ENCODE measurements at places on chromosomes 2 and 18.

DNA sequence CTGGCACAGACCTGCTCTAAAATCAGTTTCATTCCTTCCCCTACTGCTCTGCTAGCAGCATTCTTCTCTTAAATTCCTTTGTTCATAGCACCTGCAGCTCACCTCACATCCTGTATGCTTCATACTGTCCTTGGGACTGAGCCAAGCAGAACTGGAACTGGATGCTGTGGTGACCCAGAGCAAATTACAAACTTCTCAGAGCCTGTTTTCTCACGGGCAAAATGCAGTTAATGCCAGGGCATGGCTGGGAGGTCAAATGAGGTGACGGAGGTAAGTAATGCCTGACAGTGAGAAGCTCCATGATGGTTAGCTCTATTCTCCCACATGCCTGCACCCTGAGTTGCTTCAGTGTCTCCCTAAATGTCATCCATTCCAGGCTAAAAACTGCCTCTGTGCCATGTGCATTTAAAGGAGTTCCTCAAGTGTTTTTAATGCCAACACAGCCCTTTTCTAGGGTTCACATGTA, 29.7 kb downstream of the C2orf42 start:
- DNase-seq, result no peak

DNA sequence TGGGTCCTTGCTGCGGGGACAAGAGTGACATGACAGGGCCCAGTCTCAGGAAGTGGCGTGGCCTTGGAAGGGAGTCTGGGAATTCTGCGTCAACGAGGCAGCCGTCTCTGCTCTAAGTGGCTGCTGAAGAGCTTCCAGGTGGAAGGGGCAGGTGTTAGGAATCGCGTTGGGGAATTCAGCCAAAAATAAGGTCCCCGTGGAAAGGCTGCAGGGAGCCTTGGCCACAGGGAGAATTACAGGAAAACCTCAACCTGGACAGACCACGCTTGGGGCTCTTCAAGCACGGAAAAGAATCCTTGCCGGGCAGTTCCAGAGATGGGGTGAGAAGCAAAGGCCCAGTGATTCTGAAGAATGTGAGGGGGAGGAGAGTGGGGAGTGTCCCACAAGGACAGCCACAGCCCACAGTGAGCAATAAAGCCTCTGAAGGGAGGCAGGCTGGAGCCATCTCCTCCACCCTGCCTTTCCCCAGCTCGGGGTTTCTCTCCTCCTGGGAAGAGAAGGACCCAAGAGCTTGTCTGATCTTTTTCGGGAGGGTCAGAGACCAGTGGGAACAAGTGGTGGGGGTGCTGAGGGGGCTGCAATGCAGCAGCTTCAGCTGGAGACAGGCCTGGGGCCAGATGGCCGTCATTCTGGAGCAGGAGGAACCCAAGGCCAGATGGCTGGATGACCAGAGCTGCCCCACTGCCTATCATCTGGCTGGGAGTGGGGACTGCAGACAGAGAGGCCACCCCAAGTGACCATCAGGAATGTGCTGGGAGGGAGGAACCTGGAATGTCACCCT, 106.4 kb upstream of the SMAD2 start:
- DNase-seq, result no peak

- DNase-seq, result no peak
These were observed 98.6 kb downstream of the GALNT1 start for GRCh38 chr18:35680139-35680551.

DNA sequence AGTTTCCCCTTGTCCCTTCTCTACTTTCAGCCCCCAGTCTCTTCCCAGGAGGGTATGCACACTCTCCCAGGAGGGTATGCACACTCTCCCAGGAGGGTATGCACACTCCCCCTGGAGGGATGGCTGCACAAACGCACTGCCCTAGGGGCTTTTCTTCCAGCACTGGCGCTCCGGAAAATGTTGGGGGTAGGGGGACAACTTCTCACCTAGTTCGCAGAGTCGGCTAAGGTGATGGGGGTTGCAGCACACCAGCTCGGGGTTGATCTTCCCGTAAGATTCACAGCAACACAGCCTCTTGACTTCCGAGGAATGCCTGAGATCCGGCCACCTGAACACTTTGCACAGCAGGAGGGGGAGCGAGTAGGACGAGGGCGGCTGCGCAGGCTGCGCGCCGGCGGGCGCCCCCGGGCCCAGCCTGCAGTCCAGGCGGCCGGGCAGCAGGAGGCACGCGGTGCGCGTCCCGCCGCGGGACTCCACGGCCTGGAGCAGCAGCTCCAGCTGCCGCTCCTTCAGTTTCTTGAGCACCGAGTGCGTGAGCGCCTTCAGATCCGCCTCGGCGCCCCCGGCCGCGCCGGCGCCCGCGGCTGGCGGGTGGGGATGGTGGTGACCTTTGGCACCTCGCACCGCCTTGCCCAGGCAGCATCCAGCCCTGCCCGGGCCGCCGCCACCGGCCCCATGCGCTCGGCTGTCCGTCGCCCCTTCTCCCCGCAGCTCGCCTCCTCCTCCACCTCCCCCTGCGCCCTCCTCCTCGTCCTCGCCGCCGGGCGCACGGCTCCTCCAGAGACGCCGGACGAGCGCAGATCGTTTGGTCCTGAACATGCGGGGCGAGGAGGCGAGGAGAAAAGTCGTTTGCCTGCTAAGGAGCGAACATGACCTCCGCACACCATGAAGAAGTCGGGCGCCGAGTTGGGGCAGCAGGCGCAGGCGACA, 894 bp downstream of the SMAD7 start:
- DNase-seq, result no peak

DNA sequence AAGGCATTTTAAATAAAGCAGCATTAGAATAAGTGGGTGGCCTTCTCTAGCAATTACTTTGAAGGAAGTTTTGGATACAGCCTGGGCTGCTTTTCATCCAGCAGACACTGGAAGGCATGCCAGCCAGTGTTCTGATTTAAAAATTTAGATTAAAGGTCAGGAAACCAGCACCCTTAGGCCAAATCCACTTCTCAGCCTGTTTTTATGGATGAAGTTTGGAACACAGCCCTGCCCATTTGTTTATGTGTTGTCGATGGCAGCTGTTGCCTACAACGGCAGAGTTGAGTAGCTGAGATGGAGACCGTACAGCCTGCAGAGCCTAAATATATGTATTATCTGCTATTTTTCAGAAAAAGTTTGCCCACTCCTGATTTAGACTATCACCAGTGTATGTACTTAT, 313.6 kb upstream of the ACVR2A start:
- no peak for DNase-seq

- no peak for DNase-seq
These were observed 116.2 kb downstream of the EML6 start for GRCh38 chr2:54839461-54840255.

GRCh38 chr2:95225658-95226057, 18.3 kb downstream of the ZNF892 start:
- DNase-seq, result no peak

DNA sequence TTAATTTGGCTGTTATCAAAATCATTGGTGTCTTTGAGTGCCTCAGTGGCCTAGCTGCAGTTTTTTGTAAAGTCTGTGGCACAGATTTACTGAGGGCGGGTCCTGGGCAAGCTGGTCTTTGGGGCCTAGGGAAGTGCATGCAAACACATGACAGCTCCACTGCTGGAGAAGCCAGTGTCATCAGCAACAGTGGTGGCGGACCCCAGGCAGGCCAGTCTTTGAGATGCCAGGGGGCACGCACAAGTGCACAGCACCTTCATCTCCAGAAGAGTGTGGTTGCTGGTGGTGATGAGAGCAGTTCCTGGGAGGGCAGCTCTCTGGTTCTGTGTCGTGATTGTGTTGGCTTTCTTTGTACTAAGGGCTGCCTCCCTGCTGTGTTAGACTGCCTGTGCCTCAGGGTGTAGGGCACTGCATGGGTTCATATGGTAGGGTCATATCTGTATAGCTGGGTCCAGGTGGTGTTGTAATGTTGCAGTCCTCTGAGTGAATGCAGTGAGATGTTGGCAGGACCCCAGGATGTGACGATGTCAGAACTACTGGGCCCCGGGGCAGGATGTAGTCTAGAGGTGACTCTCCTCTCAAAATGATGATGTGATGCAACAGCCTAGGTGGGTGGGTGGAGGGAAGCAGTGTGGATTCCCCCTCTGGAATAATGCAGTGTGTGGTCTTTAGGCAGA, 646.7 kb upstream of the CDH2 start:
- no peak for DNase-seq

- no peak for DNase-seq
These were observed 74.6 kb upstream of the SMAD7 start for GRCh38 chr18:49025426-49025766.

GRCh38 chr2:216773072-216773471, 77.7 kb upstream of the IGFBP5 start:
- DNase-seq, result no peak

DNA sequence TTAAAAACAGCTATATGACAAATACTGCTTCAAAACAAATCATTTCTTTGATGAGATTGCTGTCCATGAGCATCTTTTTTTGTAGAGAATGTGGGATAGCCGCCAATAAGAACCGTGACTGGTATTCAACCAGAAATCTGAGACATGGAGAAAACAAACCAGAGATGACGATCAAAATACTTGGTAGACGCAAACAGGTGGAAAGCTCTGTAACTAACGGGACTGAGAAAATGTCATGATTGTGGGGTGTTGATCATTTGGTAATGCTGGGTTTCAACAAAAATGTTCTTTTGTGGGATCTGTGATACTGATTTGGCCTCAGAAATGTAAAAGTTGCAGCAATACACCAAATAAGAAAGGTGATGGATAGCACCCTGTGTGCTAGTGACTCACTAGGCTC, 364.8 kb downstream of the NYAP2 start:
- no peak for DNase-seq

- DNase-seq, result no peak
These were observed 93.1 kb downstream of the PIK3C3 start for GRCh38 chr18:42048158-42048557.

DNA sequence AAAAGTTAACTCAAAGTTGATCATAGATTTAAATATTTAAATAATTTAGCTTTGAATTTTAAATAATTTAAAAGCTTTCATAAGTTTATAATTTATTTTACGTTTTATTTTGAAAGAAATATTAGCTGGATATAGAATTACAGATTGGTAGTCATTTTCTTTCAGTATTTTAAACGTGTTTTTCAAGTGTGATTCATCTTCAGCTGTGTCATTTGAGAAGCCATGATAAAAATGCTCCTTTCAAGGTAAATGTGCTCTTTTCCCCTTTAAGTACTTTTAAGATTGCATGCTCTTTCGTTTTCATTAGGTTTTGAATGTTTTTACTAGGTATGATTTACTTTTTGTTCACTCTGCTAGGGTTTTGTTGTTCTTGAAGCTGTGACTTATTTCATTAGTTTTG, 116.8 kb upstream of the FIGN start:
- no peak for DNase-seq

GRCh38 chr18:36095936-36096519, 28.7 kb upstream of the RPRD1A start:
- no peak for DNase-seq

GRCh38 chr2:23385748-23386338, 864 bp downstream of the KLHL29 start:
- no peak for DNase-seq

DNA sequence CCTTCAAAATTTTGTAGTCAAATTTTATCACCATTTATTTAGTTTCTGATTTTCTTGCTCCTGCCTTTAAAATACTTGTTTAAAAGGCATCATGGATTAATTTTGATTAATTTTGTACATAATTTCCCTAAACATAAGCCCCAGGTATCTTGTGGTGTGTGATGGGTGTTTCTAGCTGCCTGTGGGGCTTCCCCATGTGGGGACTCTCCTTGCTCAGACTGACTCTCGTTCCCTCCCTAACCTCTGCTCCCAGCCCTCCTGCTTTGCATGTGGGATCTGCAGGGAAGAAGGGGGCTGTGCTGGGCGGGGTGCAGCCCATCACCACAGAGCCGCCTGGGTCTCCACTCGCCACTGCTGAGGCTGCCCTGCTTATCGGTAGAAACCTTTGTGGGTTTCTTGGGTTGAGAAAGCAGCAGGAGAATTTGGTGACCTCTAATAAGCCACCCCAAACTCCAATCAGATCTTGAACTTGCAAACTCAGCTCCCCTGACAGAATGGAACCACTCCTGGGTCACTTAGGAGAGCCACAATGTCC, 72.5 kb downstream of the MRPS9 start:
- DNase-seq, result no peak

- no peak for DNase-seq
These were observed 136.1 kb upstream of the RIOK3 start for GRCh38 chr18:23316988-23317387.

DNA sequence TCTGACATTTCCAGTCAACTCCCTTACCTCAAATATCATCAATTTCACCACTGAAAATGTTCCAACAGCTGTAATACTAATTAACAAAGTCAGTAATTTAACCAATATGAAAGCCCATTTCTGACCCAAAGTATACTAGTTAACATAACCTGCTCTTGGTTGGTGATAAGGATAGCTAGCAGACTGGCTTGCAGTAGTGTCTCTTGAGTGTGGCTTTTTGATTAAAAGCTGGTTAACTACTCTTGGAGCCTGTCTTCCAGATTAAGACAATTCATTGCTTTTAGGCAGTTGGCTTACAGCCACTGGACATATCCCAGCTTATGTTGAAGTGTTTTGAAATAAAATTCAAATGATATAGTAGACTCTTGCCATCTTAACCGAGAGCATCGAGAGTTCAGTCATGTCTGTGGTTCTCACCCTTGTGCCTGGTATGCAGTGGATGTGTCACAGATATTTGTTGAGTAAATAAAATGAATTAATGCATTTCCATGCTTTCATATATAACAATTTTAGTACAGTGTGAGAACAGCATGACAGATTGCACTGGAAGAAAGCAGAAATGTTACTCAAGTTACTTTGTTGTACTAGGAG, 158.1 kb downstream of the TANC1 start:
- DNase-seq, result no peak

- no peak for DNase-seq
These were observed 19.5 kb upstream of the STAT4 start for GRCh38 chr2:191170301-191170636.

DNA sequence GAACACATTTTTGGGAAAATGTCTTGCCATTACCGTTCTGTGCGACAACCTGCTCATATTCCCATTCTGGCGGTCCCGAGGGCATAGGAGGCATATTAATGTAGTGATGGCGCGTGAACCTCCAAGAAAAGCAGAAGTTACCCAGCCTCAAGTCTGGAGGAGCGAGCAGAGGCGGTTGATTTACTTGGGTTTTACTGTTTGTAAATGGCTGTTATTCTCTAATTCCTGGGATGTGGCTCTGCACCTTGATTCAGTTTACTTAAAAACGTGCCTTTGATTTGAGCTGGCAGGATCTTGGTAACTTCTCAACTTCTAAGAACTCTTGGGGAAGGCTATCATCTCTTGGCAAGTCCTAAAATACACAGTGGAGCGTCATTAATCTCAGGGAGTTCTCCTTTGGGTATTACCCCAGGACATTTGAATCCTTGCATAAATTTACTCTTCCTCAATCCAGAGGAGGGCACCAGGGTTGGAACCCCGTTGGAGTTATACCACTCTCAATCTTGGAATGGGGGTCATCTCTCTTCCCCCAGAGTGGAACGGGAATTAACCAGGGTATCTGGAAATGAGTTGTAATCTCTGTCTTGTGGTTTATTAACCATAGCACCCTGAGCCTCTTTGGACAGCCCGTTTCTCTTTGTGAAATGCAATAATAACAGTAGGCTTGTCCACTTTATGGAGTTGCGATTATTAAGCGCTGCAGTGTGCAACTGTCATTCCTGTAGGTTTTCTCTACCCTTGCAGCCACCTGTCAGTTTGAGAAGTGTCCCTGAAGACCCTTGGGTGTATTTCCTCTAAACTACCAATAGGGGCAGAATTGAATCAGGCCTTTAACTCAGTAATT, 2.1 kb downstream of the HK2 start:
- DNase-seq, result no peak

- no peak for DNase-seq
These were observed 36.7 kb downstream of the LMAN2L start for GRCh38 chr2:96703021-96703751.

Data from stimulated activated CD4-positive, alpha-beta T cell treated with anti-CD3 and anti-CD28 coated beads, TNF-alpha, amount 100 ng/mL, for 24 hours (primary cell).